ENCODE measurements at places on chromosomes 5 and 9.

- DNase-seq, result no peak
These were observed 34.4 kb upstream of the PALM2AKAP2 start for GRCh38 chr9:109745335-109746283.

DNA sequence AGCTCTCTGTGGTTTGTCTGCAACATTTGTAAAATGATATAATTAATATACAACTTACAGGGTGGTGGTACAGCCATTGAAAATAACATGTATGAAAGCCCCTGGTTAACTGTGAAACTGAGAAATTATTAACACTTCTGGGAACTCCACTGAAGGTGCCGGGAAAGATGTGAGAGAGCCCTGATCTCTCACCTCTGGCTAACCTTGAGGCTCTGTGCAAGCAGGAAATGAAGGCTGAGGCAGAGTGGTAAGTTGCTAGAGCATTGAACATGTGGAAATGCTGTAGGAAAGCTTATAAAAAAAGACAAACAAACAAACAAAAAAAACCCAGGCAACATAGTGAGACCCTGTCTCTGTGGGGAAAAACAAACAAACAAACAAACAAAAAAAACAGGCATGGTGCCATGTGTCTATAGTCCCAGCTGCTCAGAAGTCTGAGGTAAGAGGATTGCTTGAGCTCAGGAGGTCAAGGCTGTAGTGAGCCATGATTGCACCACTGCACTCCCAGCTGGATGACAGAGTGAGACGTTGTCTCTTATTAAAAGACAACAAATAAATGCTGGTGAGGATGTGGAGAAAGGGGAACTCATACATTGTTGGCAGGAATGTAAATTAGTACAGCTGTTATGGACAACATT lies 7.5 kb downstream of the CATSPER3 start:
- DNase-seq, result no peak

DNA sequence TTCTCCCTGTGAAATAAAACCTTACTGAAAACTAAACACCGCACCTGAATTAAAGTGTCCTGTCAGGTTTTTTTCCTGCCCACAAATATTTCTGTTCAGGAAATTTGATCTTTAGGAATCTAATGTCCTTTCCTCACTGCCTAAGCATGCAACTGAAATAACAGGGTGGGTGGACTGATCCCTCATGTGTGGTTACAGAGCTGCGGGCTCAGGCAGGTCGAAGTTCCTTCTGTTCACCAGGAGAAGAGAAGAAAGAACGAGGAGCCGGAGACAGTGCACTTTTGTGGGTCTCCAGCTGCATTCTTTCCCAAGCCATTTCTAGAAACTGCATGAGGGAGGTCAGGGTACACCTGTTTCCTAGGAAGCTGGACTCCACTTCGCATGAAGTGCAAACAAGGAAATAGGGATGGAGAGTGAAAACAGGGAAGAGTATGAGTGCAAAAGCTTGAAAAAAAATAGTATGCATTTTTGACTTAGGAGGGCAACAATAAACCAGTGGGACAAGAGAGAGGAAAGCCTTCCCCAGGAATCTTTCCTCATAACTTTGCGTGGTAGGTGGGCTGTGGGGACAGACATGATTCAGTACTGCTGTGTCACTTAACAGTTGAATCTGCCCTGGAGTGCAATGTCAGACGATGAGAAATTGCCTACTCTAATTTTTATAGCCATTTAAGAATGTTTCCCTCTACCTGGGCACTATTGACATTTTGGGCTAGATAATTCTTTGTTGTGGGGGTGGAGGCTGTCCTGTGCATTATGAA lies 60.3 kb downstream of the GCNT1 start:
- DNase-seq, result no peak

DNA sequence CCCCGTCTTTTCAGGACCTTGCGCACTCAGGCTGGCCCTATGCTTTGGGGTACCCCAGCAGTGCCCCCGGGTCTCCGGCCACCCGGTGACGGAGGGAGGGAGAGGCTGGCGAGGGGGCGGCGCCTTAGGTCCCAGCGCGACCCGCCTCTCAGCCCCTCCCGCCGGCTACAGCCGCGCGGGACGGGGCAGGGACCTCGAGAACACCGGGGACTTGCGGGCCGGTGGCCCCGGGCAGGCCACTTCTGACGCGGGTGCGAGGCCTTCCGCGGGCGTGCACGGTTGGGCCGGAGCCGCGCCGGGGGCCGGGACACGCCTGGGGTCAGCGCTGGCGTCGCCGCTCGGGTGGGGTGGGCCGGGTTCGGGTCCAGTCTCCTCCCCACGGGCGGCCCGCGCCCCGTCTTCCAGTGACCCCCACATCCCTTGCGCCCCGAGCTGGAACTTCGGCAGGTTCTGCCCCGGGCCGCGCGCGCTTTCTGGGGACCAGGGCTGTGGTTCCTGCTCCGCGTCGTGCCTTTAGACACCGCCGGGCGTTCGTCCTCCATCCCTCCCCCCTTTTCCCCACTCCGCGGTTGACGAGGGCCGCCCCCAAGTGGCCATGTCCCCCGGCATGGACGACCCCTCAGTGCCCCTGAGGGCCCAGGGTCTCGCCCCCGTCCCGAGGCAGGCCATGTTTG lies 3.8 kb upstream of the SQSTM1 start:
- DNase-seq, result no peak

- DNase-seq, result no peak
These were observed 777.4 kb upstream of the CHD1 start for GRCh38 chr5:99706160-99706559.

DNA sequence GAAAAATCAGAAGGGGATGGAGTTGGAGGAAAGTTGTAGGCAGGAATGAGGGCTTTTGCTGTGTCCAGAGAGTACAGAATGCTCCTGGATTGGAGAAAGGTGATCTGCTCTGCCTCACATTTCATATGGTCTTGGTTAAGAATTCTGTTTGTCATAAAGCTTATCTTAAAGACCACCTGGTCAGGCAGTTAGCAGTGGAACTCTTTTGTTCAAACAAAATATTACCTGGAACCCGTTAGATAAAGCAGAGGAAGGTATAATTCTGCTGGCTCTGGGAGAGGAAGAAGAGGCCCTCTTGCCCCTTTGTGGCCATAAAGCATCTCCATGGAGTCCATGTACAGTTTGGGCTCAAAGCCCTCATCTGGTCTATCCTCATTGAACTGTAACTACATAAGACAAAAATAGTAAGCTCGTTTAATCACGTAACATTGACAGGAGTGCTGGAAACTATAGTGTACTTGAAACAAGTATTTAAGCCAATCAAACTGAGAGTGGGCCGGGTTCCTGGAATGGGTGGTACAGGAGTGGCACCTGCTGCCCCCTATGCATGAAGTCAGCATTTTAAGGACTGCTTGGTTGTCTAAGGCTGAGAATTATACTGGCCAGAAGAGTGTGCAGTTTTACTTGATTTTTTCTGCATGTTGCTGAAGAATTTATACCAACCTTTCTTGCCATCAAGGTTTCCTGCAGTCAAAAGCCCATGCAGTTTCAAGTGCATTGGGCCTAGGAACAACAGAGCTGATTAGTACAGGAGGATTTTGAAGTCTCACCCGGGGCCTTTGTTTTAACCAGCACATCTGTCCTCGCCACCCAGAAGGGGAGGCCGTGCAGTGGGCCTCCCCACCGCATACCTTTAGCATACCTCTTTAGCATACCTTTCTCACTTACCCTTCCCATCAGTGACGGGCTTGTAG lies 39.9 kb downstream of the STXBP1 start:
- DNase-seq, result no peak

- no peak for DNase-seq
These were observed 215.5 kb downstream of the PDZD2 start for GRCh38 chr5:31854181-31855133.

GRCh38 chr5:151164687-151165392 lies 7.3 kb upstream of the ANXA6 start:
- DNase-seq, result peak; percentile 64

DNA sequence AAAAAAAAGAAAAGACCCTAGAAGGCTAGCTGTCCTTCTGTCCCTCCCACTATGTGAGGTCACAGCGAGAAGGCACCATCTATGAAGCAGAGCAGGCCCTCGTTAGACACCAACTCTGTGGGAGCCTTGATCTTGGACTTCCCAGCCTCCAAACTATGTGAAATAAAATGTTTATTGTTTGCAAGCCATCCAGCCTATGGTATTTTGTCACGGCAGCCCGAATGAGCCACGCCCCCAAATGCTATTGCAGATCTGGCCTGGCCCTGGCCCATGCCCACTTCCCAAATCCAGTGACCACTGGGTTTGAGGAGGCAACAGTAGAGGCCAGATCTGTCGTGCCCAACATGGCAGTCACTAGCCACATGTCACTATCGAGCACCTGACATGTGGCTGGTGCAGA lies 10.8 kb downstream of the STK10 start:
- DNase-seq, result no peak

DNA sequence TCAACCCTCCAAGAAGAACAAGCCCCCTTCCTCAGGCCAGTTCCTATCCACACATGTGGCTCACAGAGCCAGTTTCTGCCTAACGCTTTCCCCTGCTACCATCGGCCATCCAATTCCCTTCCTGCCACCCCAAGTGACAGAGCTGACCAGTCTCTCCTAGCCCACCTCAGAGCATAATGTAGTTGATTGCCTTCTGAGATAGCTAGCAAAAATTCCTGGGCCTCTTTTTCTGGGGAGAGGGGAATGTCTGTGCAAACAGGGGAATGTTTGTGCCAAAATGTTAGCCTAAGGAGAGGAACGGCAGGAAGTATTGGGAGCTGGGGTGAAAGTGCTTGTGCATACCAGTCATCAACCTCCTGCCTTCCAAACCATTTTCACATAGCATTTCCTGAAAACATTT lies 157.0 kb downstream of the PJA2 start:
- no peak for DNase-seq

DNA sequence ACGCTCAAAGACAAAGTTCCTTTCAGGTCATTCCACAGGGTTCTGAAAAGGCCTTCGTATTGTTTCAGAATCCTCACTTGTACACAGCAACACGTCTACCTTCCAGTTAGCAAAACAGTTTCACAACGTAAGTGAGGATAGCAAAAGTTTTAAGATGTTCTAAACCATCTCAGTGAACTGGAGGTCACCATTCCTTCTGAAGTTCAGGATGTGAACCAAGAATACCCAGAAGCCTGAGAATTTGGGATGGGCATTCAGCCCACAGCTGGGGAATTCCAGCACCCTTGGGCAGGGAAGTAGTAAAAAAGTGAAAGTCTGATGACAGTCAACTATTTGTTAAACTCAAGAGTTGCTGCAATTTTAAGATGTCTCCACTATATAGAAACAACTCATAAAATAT lies 224.5 kb downstream of the BNC2 start:
- DNase-seq, result no peak

DNA sequence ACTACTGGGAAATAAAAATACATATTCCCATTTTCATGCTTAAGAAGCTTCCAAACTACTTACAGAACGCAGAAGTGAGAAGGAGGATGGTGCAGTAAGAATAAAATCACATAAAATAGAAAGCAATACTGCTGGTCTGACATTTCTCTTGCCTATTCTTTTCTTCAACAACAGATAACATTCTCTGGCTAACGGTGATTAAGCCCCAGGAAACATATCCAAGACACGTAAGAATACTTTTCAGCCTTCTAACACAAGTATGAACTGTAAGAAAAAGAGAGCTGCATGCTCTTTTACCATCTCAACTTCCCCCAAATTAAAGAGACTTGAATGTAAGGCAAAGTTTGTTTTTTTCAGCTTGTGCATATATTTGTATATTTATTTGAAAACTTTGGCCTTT lies 156.1 kb upstream of the TARS1 start:
- DNase-seq, result no peak

DNA sequence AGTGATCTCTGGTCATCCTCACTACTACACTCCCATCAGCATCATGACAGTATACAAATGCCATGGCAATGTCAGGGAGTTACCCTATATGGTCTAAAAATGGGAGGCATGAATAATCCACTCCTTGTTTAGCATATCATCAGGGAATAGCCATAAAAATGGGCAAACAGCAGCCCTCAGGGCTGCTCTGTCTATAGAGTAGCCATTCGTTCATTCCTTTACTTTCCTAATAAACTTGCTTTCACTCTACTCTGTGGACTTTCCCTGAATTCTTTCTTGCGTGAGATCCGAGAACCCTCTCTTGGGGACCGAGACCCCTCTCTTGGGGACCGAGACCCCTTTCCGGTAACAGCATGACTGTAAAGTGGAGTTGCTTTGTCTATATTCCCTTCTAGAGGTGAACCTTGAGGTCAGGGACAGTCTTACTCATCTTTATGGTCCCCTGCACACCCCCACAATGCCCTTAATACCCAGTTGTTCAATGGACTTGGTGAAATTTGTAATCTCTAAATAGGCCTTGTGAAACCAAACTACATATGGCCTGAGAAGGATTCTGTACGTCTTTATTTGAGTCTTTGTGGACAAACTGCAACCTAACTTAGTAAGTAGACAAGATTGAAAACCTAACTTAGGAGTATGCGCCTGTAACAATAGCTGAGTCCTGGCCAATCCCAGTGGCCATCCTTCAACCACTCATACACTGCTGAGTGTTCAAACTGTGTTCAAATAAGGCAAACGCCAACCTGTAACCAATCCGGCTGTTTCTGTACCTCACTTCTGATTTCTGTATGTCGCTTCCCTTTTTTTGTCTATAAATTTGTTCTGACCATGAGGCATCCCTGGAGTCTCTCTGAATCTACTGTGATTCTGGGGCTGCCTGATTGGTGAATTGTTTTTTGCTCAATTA lies 32.3 kb upstream of the UBTD2 start:
- DNase-seq, result no peak

- DNase-seq, result no peak
These were observed 49.4 kb upstream of the NEURL1B start for GRCh38 chr5:172591636-172592035.

DNA sequence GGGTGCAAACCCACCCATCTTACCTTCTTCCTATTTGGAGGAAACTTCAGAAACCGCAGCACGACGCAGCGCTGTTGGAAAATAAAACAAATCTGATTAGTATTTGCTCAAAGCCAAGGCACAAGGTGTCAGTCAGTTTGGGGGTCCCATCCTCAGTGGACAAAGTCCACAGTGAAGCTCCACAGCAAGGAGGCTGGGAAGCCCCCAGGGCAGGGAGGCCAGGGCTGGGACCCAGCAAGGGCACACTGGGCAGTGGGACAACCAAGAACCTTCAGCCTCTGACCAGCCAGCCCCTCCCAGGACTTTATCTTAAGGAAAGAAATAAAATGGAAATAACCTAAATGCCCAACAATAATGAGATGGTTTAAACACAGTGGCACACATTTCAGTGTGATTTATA lies 11.3 kb downstream of the IPPK start:
- DNase-seq, result no peak

- DNase-seq, result no peak
These were observed 178.9 kb downstream of the SEMA6A start for GRCh38 chr5:116395631-116396203.

GRCh38 chr9:115717298-115717697 lies 436.3 kb upstream of the PAPPA start:
- DNase-seq, result no peak

Measured in activated T-helper 9 cell treated with anti-CD3 and anti-CD28 coated beads, Interleukin-2, amount 50 U/mL, for 16 hours (primary cell).